T-cell (primary cell): ENCODE measurements at places on chromosomes 7 and 10. TPM values are rescaled to one million over a fixed set of nuclear protein-coding genes. Genes with fewer than 3 reads are reported as not detected.

- H3K4me1 ChIP-seq: no peaks in the 10 kb centered on the region
- no peak overlapping the region for H3K4me3 ChIP-seq
- H3K27me3 ChIP-seq: no peaks in the 10 kb centered on the region
- H3K36me3 ChIP-seq: no peaks in the 10 kb centered on the region
- DNase-seq: no peak
- no peak overlapping the region for H3K27ac ChIP-seq
Measured at GRCh38 chr7:49703337-49703736, 70.1 kb upstream of the VWC2 start.

Gene NKX1-2
- 0.12 TPM for total RNA-seq

GRCh38 chr10:81817596-81818170 lies 57.3 kb upstream of the NRG3 start:
- H3K4me3 ChIP-seq: no peak overlapping the region
- H3K4me1 ChIP-seq: no peaks in the 10 kb centered on the region
- H3K27ac ChIP-seq: no peak overlapping the region
- no peaks in the 10 kb centered on the region for H3K36me3 ChIP-seq
- no peaks in the 10 kb centered on the region for H3K27me3 ChIP-seq

DNA sequence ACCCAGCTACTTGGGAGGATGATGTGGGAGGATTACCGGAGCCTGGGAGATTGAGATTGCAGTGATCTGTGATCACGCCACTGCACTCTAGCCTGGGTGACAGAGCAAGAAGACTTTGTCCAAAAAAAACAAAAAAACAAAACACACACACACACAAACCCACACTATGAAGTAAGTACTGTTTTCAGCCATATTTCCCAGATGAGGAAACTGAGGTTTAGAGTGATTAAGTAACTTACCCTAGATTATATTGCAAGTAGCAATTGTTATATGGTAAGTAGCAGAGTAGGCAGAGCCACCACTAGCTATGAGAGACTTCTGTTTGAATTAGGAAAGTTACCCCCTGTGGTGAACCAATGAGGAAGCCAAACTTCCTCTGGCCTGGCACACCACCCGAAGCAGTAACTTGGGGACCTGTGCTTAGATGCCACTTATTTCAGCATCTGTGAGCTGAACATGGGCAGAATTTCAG lies 61.9 kb downstream of the MCU start:
- no peaks in the 10 kb centered on the region for H3K27me3 ChIP-seq
- H3K4me1 ChIP-seq: peaks cover 6% of the 10 kb centered on the region
- no peak overlapping the region for H3K4me3 ChIP-seq
- H3K36me3 ChIP-seq: no peaks in the 10 kb centered on the region
- no peak overlapping the region for H3K27ac ChIP-seq
- DNase-seq: peak; percentile 14

DNA sequence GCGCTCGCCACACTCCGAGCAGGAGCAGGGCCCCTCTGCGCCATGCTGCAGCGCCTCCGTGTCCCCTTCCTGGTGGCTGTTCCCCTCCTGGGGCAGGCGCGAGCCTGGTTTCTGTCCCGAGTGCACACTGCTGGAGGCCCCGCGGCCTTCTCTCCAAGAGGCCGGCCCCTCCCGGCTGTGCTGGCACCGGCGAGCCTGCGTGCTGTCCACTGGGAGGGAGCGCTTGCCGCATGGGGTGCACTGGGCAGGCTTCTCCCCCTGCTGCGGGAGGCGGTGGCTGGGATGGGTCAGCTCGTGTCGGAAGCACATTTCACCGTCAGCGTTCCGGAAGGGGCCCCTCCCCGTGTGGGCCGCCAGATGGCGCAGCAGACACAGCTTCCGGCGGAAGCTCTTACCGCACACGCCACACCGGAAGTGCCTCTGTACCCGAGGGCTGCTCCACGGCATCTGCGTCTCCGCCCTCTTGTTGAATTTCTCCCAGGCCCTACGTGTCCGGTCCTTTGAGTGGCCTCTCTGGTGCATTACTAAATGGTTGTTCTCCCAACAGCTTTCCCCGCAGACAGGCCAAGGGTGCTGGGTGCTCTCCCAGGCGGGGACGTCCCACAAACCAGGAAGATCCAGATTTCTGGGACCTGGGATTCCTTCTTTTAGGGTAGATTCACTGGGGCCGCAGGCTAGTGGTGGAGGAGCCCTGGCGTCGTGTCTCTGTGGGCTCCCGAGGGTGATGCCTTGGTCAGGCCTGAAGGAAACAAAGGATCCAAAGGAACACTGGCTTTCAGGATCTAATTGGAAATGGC lies 18.7 kb downstream of the ZNF786 start:
- no peaks in the 10 kb centered on the region for H3K4me1 ChIP-seq
- H3K27ac ChIP-seq: peak overlapping the region; percentile 60
- H3K4me3 ChIP-seq: peak overlapping the region; percentile 21
- peak; percentile 62 for DNase-seq
- H3K36me3 ChIP-seq: peaks cover 8% of the 10 kb centered on the region
- no peaks in the 10 kb centered on the region for H3K27me3 ChIP-seq

DNA sequence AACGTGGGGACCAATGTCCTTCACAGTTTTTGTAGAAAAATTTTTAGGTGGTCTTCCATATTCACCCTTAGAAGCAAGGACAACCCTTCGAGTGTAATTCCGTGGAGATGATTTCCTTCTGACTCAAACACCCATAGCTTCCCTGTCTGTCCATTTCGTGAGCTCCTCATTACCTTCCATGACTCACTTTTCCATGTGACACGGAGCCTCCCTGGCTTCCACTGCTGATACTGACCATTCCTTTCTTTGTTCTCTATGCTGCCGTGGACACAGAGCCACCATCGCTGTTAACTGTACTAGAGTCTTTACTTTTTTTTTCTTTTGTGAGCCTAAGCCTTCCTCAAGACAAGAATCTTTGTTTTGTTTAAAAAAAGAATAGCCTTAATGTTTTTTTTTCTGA lies 12.5 kb upstream of the ARMS2 start:
- no peaks in the 10 kb centered on the region for H3K36me3 ChIP-seq
- H3K4me3 ChIP-seq: no peak overlapping the region
- no peak overlapping the region for H3K27ac ChIP-seq
- no peaks in the 10 kb centered on the region for H3K4me1 ChIP-seq
- peaks cover 2% of the 10 kb centered on the region for H3K27me3 ChIP-seq

- no peak for DNase-seq
- H3K36me3 ChIP-seq: no peaks in the 10 kb centered on the region
- H3K27ac ChIP-seq: no peak overlapping the region
- H3K4me1 ChIP-seq: no peaks in the 10 kb centered on the region
- H3K27me3 ChIP-seq: no peaks in the 10 kb centered on the region
Measured at GRCh38 chr7:124452186-124452585, 313.4 kb downstream of the GPR37 start.

DNA sequence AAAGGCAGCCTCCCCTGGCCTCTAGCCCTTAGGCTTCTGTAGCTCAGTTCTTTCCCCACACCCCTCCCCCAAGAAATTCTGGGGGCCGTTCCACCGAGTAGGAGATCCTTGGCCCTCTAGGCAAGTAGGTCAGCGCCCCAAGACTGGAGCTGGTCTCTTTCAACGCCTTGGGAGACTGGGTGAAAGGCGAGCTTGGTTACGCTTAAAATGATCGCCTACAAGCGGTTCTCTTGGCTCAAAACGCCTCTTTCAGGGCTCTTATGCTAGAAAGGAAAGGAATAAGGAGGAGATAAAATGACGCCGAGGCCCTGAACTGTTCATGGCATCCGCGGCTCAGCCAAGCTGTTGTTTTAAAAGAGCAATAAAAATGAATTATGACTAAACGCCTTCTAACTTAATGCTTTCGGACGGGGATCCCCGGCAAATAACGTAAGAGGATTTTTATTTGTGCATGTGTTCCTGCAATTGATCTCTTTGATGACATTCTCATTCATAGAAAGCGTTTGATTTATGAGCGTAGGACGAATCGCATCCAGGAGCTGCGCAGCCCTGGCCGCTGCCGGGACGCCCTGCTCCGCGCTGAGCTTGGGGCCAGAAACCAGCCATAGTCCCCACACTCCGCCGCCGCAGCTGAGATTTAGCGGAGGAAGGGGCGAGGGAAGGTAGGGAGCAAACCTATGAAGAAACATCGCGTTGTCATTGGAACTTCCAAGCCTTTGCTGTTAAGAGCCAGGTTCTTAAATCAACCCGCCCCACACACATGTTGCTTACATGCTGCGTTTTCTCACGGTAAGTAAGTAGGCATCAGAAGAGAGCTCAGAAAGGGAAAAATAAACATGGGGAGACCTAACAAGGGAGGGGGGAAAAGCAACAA lies 3.0 kb upstream of the HOXA1 start:
- no peaks in the 10 kb centered on the region for H3K36me3 ChIP-seq
- peaks cover 6% of the 10 kb centered on the region for H3K4me1 ChIP-seq
- DNase-seq: no peak
- H3K4me3 ChIP-seq: no peak overlapping the region
